ENCODE measurements at places on chromosomes 5 and 9. TPM values are rescaled to one million over a fixed set of nuclear protein-coding genes. Genes with fewer than 3 reads are reported as not detected.
A peak's percentile ranks its signal among the peaks of the same experiment; 100 is the strongest.

DNA sequence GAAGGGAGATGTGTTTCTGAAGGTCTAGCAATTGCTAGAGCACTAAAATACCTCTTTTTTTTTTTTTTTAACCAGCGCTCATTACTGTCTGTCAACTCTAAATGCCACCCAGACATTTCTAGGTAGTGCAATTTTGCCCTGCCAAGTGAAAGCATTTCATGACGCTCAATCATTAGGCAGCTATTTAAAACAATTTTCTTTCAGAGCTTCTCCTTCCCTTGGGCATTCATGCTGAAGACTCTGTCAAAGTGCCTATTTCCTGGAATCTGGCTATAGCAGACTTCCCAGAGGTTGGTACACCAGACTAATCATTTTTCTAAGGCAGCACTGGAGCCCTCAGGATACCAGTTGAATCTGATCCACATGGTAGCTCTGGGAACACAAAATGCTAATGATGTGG is 97.0 kb upstream of the ANKRD55 start:
- DNase-seq = peak; percentile 50

- DNase-seq = peak; percentile 70
Measured at GRCh38 chr5:180353048-180353979, at the start of gene GFPT2. GFPT2 (minus strand) TSS chr5:180353336; CDS start chr5:180353217, 119 bp downstream.

ARHGEF37 gene
- total RNA-seq = 0.15 TPM

DNA sequence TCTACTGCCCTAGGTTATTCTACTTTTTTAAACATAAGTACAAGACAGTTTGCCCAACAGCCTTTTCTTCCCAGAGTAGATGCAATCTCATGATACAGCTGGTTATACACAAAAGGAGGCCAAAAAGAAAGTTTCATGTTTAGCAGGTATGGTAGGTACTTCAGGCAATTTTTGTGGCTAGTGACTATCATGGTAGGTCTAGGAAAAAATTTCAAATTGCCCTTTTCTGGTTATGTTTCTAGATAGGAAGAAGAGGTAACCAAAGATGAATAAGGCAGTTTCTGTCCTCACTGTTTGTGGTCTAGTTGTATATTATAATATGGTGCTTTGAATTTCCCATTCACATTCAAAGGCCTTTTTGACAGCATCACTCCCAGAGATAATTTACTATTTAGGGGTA is 19.7 kb downstream of the MEGF9 start:
- no peak for DNase-seq

- no peak for DNase-seq
Measured at GRCh38 chr5:53257806-53258373, 148.3 kb upstream of the MOCS2 start.

- DNase-seq = peak; percentile 68
Measured at GRCh38 chr9:79264041-79264440, 307.7 kb upstream of the TLE4 start.

SPINK4 gene
- not detected for total RNA-seq

Data from M059J (cell line).